ENCODE measurements at places on chromosomes 6 and 20. TPM values are rescaled to one million over a fixed set of nuclear protein-coding genes. Genes with fewer than 3 reads are reported as not detected.

DNA sequence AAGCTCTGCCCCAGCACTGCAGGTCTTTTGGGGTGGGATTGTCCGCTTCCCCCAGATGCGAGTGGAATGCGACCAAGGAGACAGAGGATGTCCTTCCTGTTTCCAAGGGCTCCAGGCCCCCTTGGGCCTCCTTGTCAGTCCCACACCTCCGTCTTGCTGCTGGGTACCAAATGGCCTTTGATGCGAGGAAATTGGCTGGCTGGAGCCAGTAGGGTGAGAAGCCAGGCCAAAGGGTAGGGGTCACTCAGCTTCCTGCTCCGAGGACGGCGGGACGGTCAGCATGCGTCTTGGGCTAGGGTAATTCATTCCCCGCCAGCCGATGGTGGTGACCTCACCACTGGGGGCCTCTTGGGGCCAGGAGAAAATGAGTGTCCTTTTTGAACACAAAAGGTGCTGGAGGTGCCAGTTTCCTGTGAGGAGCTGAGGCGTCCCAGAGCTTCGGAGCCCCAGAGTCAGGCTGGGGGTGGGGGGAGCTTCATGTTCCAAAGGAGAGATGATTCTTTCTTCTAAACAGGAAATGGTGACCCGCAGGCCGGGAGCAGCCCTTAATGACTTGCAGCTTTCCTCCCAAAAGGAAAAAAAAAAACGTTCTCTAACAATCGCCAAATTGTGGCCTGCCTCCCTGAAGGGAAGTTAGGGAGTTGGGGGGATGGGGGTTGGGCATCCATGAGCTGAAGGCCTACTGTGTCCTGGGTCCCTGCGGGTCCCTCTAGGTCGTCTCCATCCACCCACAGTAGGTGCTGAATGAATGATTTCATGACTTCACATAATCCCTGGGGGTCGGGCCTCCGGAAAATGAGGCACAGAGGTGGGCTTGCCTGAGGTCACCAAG is 6.7 kb downstream of the SNAI1 start:
- no peaks in the 10 kb centered on the region for H3K27me3 ChIP-seq
- H3K4me1 ChIP-seq, result peaks cover 37% of the 10 kb centered on the region
- peak; percentile 85 for DNase-seq
- H3K27ac ChIP-seq, result peak overlapping the region; percentile 77
- H3K36me3 ChIP-seq, result no peaks in the 10 kb centered on the region
- no peak overlapping the region for H3K4me3 ChIP-seq

DNA sequence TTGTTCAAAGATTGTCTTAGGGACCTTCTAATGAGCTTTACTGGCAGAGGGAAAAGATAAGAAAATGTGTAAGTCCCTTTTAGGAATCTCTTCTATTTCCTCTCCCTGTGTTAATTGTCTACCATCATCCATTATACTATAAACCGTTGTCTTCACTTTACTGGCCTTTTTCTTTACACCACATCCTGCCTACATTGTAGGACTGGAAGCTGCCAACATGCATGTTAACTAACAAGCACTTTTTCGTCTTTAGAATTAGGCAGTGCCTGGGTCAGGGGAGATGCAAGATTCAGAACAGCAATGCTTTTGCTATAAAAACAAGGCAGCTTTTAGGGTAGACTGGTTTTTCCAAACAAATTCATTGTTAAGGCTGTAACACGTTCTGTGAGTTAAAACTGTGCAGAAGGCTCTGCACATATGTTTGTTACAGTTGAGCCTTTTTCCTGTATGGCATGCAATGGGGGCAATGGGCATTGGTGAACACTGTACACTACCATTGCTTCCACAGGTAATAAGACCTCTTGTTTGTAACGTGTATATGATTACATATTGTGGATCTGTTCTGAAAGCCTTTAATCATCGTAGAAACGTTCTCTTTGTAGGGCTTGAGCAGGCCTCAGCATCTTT is 10.9 kb upstream of the PKIG start:
- no peaks in the 10 kb centered on the region for H3K36me3 ChIP-seq
- no peak overlapping the region for H3K27ac ChIP-seq
- no peak for DNase-seq
- H3K4me1 ChIP-seq, result no peaks in the 10 kb centered on the region
- no peaks in the 10 kb centered on the region for H3K27me3 ChIP-seq

GRCh38 chr20:888057-888456 is 28.1 kb downstream of the ANGPT4 start:
- no peaks in the 10 kb centered on the region for H3K4me1 ChIP-seq
- no peaks in the 10 kb centered on the region for H3K36me3 ChIP-seq
- no peak overlapping the region for H3K4me3 ChIP-seq
- H3K27me3 ChIP-seq, result no peaks in the 10 kb centered on the region
- no peak overlapping the region for H3K27ac ChIP-seq
- DNase-seq, result no peak

- no peak for DNase-seq
- no peaks in the 10 kb centered on the region for H3K36me3 ChIP-seq
- H3K27ac ChIP-seq, result no peak overlapping the region
- no peaks in the 10 kb centered on the region for H3K4me1 ChIP-seq
Measured at GRCh38 chr6:37965964-37966676, 146.6 kb downstream of the ZFAND3 start.

- H3K36me3 ChIP-seq, result no peaks in the 10 kb centered on the region
- H3K27ac ChIP-seq, result no peak overlapping the region
- peaks cover 8% of the 10 kb centered on the region for H3K4me1 ChIP-seq
- no peaks in the 10 kb centered on the region for H3K27me3 ChIP-seq
Measured at GRCh38 chr20:1831096-1831495, 64.1 kb upstream of the SIRPA start.

- H3K27ac ChIP-seq, result no peak overlapping the region
- H3K4me1 ChIP-seq, result no peaks in the 10 kb centered on the region
- no peaks in the 10 kb centered on the region for H3K27me3 ChIP-seq
- no peak for DNase-seq
- H3K36me3 ChIP-seq, result no peaks in the 10 kb centered on the region
- no peak overlapping the region for H3K4me3 ChIP-seq
Measured at GRCh38 chr20:56592211-56592610, 36.9 kb upstream of the TFAP2C start.

GRCh38 chr6:5730585-5731263 is 276.0 kb downstream of the NRN1 start:
- no peak overlapping the region for H3K27ac ChIP-seq
- H3K27me3 ChIP-seq, result no peaks in the 10 kb centered on the region
- no peak overlapping the region for H3K4me3 ChIP-seq
- no peak for DNase-seq
- no peaks in the 10 kb centered on the region for H3K36me3 ChIP-seq
- H3K4me1 ChIP-seq, result no peaks in the 10 kb centered on the region

DNA sequence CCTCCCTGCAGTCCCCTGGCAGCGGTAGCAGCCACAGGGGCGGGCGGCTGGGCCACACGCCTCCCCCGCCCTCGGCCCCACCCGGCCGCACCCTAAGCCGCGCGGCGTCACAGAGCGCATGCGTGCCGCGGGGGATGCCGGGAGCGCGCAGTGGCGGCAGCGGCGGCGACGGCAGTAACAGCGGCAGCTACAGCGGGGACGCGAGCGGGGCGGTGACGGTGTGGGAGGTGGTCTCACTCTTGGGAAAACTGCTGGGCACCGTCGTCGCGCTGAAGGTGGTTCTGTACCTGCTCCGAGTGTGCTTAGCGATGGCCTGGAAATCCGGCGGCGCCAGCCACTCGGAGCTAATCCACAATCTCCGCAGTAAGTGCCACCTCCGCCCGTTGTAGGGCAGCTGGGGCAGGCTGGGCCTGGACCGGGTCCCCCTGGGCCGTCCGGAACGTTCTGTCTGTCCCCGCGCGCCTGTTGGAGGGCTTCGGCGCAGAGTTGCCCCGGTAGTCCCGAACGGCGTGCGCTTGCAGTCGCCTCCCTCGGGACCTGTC is at the start of gene PCMT1:
PCMT1 (plus strand) TSS at position 148 of the 542 bp plus-strand sequence; CDS start at position 309, 161 bp downstream.
- no peaks in the 10 kb centered on the region for H3K27me3 ChIP-seq
- peak within 1 kb of the TSS; percentile 90 for H3K27ac ChIP-seq
- H3K36me3 ChIP-seq, result no peaks in the 10 kb centered on the region

DNA sequence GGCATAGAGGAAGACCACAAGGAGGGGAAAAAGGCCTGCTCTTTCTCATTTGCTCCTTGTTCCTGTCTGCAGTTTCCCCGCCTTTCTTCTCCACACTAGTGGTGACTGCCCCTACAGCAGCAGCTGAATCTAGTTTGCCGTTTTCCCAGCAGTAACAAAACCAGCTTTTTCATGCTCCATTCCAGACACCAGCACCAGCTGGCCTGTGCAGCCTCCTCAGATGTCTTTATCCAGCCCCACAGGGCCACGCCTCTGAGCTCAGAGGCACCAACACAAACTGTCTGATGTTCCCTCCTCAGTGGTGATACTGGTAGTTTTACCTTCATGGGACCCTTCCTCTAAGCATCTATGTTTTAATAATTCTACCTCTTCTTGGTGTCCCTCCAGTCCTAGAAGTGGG is 70.4 kb upstream of the SLC24A3 start:
- H3K27me3 ChIP-seq, result no peaks in the 10 kb centered on the region
- no peaks in the 10 kb centered on the region for H3K4me1 ChIP-seq
- DNase-seq, result no peak

DNA sequence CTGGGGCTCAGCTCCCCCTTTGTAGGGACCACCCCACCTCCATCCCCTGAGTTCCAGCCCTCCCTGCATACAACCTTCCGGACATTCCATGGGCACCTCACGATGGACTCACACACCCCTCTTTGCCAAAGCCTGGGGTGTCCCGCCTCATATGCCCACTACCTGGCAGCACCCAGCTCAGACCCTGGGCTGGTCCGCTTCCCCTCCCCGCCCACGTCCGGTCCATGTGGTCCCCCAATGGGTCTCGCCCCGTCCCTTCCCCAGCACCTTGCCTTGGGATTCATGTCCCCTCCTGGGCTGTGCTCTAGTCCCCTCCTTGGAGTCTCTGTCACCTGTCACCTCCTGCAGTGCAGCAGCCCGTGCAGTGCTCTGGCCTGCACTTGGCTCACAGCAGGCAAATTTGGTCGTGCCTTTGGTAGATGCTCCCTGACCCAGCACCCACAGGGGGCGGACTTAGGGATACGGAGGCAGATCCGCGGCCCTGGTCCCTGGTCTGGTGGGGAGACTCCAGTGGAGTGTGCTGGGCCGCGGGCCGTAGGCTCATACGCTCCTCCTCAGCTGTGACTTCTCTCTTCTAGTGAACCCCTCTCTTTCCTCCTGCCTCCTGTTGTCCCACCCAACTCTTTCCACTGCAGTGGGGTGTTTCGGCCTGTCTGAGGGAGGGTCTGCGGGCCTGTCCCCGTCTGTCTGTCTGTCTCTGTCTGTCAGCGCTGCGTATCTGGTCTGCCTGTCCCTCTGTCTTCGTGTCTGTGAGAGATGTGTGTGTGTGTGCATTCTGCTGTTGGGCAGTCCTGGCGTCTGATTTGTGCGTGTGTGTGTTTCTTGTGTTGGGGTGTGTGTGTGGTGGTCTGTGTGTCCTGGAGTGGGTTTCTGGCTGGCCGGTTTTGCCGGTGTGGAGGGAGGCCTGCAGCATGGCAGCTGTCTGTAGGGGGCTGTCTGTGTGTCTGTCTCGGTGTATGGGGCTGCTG is 69.5 kb downstream of the SRC start:
- H3K27ac ChIP-seq, result no peak overlapping the region
- H3K36me3 ChIP-seq, result no peaks in the 10 kb centered on the region
- no peak for DNase-seq
- no peaks in the 10 kb centered on the region for H3K4me1 ChIP-seq
- H3K4me3 ChIP-seq, result no peak overlapping the region

GRCh38 chr6:130447374-130447773 is 81.6 kb downstream of the TMEM200A start:
- DNase-seq, result no peak
- H3K4me1 ChIP-seq, result no peaks in the 10 kb centered on the region
- H3K27me3 ChIP-seq, result no peaks in the 10 kb centered on the region
- H3K4me3 ChIP-seq, result no peak overlapping the region
- H3K27ac ChIP-seq, result no peak overlapping the region

DNA sequence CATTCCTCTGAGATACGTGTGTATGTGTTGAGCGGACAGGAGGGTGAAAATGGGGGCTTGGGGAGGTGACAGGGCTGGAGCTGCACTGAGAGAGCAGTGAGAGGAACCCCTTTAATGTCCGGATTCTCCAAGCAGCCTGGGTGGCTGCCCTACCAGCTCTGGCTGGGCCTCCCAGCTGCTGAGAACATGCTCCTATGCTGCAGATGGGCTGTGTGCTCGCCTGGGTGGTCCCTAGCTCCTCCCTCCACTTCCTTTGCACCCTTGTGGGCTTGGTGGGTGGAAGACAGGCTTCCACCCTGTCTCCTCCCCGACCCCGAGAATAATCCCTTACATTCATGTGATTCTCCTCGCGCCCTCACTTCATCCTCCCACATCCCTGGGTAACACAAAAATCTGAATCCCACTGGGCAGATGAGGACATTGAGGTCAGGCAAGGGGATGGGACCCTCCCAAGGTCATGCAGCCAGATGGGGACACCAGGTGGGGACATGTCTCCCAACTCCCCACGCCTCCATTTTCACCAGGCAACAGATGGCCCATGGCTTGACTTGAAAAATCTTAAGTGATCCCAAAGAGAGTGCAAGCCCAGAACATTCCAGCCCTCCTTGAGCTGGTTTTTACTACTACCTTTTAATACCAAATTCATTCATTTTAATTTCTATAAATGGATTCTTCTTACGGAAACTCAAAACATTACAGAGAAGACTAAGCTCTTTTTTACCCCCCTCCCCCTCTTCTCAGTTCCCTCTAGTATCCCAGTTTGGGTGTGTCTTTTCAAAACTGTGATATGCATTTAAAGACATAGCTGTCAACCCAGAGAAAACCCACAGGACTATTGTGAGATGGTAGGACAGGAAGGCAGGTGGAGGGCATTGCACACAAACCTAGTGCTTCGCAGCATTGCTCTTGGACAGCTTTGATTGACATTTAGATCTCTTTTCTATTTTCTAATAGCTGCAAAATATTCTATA is 5.0 kb upstream of the PDRG1 start:
- no peak overlapping the region for H3K4me3 ChIP-seq
- H3K36me3 ChIP-seq, result no peaks in the 10 kb centered on the region
- no peak overlapping the region for H3K27ac ChIP-seq

- H3K36me3 ChIP-seq, result no peaks in the 10 kb centered on the region
- no peak overlapping the region for H3K27ac ChIP-seq
- no peak overlapping the region for H3K4me3 ChIP-seq
- DNase-seq, result no peak
Measured at GRCh38 chr6:1912731-1913130, 303.0 kb downstream of the FOXC1 start.

GRCh38 chr6:139944131-139944530 is 569.7 kb upstream of the CITED2 start:
- H3K4me1 ChIP-seq, result peaks cover 2% of the 10 kb centered on the region
- H3K4me3 ChIP-seq, result no peak overlapping the region
- H3K27ac ChIP-seq, result peak overlapping the region; percentile 29
- DNase-seq, result no peak
- H3K36me3 ChIP-seq, result no peaks in the 10 kb centered on the region
- H3K27me3 ChIP-seq, result no peaks in the 10 kb centered on the region

GRCh38 chr20:53052380-53052779 is 80.2 kb downstream of the TSHZ2 start:
- H3K4me3 ChIP-seq, result no peak overlapping the region
- H3K27me3 ChIP-seq, result no peaks in the 10 kb centered on the region

Gene NKAPL
- total RNA-seq, result not detected

Gene TXNDC5
- total RNA-seq, result 192 TPM

Gene CYP39A1
- 1.4 TPM for total RNA-seq

Gene DNAAF9
- total RNA-seq, result 10.9 TPM

Gene SLA2
- total RNA-seq, result not detected

Gene TOP1
- total RNA-seq, result 9.4 TPM

Gene NOX3
- not detected for total RNA-seq

Gene GSTA3
- not detected for total RNA-seq

Gene PRIM2
- total RNA-seq, result 0.85 TPM

Gene LY86
- not detected for total RNA-seq

Gene PHF3
- 31.5 TPM for total RNA-seq

Gene EEF1A2
- 1.1 TPM for total RNA-seq

Gene ERVFRD-1
- not detected for total RNA-seq

Gene ZNF334
- not detected for total RNA-seq
